Tracheal epithelial cell (primary cell): ENCODE measurements at places on chromosomes 16 and 17. TPM values are rescaled to one million over a fixed set of nuclear protein-coding genes. Genes with fewer than 3 reads are reported as not detected.

SLC47A1 gene
- total RNA-seq = 0.24 and 1.3 TPM in 2 replicates

HOXB5 gene
- total RNA-seq = not detected in 2 replicates

ADGRG3 gene
- total RNA-seq = under 0.01 TPM in 1 of 2 replicates, not detected in the other

MYCBPAP gene
- total RNA-seq = 0.43 and 0.96 TPM in 2 replicates

KCNH6 gene
- total RNA-seq = not detected in 2 replicates

SLC16A6 gene
- under 0.01 and 0.24 TPM in 2 replicates for total RNA-seq

DPEP3 gene
- total RNA-seq = not detected in 2 replicates

FNDC8 gene
- total RNA-seq = not detected in 2 replicates

MRPL12 gene
- total RNA-seq = 6.3 and 9.8 TPM in 2 replicates

KRT33B gene
- 0.21 and 0.24 TPM in 2 replicates for total RNA-seq

IL32 gene
- 1.1 and 115 TPM in 2 replicates for total RNA-seq

TP53TG3B gene
- total RNA-seq = under 0.01 TPM in 1 of 2 replicates, not detected in the other

SCIMP gene
- under 0.01 TPM in 1 of 2 replicates, not detected in the other for total RNA-seq

RASD1 gene
- total RNA-seq = 3.6 TPM in 1 of 2 replicates, not detected in the other

SMPD3 gene
- not detected in 2 replicates for total RNA-seq

CRLF3 gene
- total RNA-seq = 22.6 and 26.7 TPM in 2 replicates

ELP5 gene
- total RNA-seq = 14.5 TPM in 2 replicates

ITGAX gene
- not detected in 2 replicates for total RNA-seq
